ENCODE measurements at places on chromosomes 7 and 10. TPM values are rescaled to one million over a fixed set of nuclear protein-coding genes. Genes with fewer than 3 reads are reported as not detected.
A peak's percentile ranks its signal among the peaks of the same experiment; 100 is the strongest.

The SPDYE6 gene
- total RNA-seq: not detected

The AQP1 gene
- not detected for total RNA-seq

The MINPP1 gene
- total RNA-seq: 13.4 TPM

The MEPCE gene
- total RNA-seq: 51.0 TPM

The MINDY3 gene
- 19.2 TPM for total RNA-seq

DNA sequence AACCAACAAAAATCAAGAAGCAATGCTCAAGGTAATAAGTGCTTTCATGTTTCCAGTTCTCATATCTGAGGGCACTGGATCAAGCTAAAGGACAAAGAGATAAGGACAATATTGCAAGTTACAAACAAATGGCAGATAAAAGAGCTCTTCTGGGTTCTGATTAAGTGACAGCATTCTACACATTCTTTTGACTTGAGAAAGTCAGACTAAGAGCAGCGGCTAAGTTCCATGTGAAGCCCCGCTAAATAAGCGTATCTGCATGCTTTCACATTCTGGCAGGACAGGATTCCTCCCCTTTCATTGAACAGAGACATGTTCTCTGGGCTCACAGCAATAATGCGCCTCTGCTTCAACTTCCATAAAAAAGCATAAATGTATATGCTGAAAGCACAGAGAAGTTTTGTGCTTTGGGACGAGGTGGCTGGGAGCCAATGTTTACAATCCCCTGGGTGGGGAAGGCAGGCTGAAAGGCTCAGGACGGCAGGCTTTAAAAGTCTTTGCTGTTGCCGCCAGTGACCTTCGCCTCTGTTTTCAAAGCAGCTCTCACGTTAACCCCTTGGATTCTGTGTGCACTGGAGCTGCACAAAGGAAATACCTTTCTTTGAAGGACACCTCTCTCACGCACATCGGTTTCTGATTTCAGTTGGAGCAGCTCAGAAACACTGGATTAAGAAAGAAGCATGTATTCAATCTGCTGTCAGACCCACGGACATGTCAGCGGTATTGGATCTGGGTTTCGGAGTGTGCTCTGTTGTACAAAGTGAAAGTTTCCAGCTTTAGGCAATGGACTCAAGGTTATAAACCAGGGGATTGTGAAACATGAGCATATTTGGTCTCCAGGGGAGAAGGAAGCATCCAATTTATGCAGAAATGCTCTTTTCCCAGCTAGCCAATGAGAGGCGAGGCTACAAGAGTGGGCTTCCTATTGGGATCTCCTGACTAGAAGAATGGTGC is 105.4 kb upstream of the FAM133B start:
- H3K4me3 ChIP-seq: peak overlapping the region; percentile 60
- peaks cover 72% of the 10 kb centered on the region for H3K36me3 ChIP-seq
- H3K4me1 ChIP-seq: peaks cover 33% of the 10 kb centered on the region
- no peaks in the 10 kb centered on the region for H3K27me3 ChIP-seq
- peak overlapping the region; percentile 47 for H3K27ac ChIP-seq

DNA sequence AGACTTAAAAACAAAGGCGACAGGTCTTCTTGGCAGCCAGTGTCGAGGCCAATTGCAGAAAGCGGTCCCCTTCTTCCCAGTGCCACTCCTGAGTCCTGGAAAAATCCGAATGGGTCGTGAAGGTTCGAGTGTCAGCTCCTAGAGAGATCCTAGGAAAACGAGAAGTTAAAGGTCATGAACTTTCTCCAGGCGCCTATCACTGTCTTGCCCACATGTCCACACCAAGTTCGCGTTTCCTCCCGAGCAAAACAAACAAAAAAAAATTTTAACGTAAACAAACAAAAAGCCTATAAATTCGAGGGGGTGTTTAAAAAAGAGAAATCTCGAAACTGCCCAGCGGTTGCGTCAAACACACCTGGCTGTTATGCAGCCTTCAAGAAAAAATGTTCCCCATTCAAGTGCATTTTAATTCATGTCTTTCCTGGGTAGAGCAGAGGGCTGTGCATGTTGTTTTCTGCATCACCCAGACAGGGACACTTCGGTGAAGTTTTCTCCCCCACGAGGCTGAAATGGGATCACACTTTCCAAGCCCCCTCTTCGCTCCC is 1.5 kb downstream of the ARHGAP21 start:
- peaks cover 24% of the 10 kb centered on the region for H3K4me1 ChIP-seq
- H3K27ac ChIP-seq: peak overlapping the region; percentile 68
- no peak for DNase-seq
- H3K27me3 ChIP-seq: peaks cover 4% of the 10 kb centered on the region

DNA sequence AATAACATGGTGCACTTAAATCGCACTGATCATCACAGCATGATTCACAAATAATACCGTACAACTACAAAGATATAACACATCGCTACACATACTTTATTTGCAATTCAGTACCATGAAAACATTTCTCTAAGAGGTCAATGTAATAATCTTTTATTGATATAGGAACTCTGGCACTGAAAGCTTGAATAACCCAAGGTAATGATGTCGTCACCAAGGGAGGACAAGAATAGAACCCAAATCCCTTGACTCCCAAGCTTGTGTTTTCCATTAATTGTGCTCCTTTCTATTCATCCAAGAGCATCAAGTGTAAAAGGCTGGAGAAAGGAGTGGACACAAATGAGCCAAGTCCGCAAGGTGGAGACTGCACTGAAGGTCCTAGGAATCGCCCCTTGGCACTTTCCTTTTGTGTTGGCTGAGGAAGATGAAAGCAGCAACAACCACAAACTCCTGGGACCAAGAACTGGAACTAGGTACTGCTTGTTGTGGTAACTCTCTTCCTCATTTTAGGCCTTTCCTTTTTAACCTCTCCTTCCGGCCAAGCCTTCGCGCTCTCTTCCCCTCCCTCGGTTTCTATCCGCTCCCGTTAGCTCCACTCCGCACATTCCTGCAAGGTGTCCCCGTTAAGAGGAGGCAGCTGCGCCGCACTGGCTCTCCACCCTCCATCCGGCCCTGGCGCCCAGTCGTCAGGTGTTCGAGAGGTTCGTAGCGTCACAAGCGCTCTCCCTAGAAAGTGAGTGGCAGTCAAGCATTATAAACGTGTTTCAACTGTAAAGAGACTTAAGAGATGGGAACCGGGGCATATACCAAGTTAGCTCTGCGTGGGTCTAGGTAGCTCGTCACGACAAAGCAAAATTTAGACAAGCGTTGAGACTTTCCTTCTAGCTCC is 1.0 kb upstream of the CBLL1 start:
- H3K4me3 ChIP-seq: peak overlapping the region; percentile 94
- H3K36me3 ChIP-seq: peaks cover 15% of the 10 kb centered on the region
- peaks cover 4% of the 10 kb centered on the region for H3K27me3 ChIP-seq
- DNase-seq: no peak
- H3K27ac ChIP-seq: peak overlapping the region; percentile 100

DNA sequence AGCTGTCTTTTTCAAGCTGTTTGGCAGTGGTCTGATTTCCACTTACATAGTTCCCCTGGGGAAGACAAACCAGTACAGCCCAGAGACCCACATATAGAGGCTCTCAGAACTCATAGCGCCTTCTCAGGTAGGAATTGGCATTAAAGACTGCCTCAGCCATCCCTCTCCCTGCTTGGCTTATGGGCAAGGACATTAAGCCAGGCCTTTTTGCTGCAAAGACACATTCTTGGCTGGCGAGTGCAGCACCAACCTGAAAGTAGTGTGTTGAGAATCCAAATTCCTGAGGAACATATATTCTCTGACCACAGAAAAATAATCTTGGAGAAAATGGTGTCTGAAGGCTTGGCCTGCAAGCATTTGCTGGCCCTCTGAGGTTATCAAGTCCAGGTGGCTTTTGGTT is 39.2 kb upstream of the HPS1 start:
- H3K36me3 ChIP-seq: no peaks in the 10 kb centered on the region
- H3K27ac ChIP-seq: no peak overlapping the region
- H3K4me1 ChIP-seq: no peaks in the 10 kb centered on the region
- peaks cover 2% of the 10 kb centered on the region for H3K27me3 ChIP-seq
- DNase-seq: no peak

- H3K36me3 ChIP-seq: no peaks in the 10 kb centered on the region
- no peaks in the 10 kb centered on the region for H3K4me1 ChIP-seq
- no peak overlapping the region for H3K4me3 ChIP-seq
- no peak for DNase-seq
Measured at GRCh38 chr10:131354380-131354779, 42.9 kb upstream of the TCERG1L start.

GRCh38 chr10:75197066-75197465 is 13.5 kb upstream of the VDAC2 start:
- peaks cover 3% of the 10 kb centered on the region for H3K4me1 ChIP-seq
- DNase-seq: no peak
- H3K27me3 ChIP-seq: no peaks in the 10 kb centered on the region
- H3K4me3 ChIP-seq: no peak overlapping the region
- H3K36me3 ChIP-seq: peaks cover 6% of the 10 kb centered on the region
- H3K27ac ChIP-seq: no peak overlapping the region

DNA sequence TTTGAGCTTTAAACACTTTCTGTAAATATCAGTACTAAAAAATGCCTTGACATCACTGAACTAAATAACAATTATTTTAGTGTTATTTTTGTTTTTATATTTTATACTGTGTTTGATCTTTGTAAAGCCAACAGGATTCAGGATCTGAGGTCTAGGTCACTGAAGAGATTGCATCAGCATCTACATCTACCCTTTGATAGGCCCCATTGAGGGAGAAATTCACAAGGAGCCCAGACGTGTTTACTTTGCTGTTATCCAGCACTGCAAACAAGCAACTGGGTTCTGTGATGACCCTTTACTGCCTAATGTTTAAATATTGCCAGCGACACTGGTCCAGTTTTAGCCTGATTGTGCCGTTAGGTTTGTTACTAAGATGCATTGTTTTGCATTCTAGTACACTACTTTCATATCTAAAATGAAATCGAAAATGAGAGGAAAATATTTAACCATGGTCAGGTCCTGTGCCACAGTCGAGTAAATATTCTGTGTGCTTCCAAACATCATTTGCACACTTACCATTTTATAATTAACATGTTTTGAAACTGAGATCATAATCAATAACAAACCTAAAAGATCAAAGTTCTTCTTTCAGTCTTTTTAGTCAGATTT is 48.7 kb downstream of the SP8 start:
- H3K36me3 ChIP-seq: no peaks in the 10 kb centered on the region
- H3K4me3 ChIP-seq: no peak overlapping the region
- DNase-seq: no peak
- no peaks in the 10 kb centered on the region for H3K27me3 ChIP-seq

DNA sequence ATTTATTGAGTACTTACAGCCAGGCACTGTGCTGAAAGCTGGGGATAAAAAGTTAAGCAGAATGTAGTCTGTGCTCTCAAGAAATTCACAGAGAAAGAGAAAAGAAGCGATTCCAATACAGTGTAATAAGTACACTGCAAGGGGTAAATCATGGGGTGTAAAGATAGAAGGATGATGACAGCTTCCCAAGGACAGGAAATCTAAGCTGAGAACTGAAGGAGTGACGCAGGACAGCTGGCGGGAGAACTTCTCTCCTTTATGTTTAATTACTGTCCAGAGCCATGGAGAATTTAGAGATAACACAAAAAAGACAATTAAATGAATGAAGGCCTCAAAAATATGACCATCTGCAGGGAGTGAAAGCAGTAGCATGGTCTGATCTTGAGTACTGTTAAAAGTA is 34.8 kb downstream of the C7orf33 start:
- DNase-seq: no peak
- H3K36me3 ChIP-seq: no peaks in the 10 kb centered on the region
- no peak overlapping the region for H3K4me3 ChIP-seq
- no peak overlapping the region for H3K27ac ChIP-seq

- no peaks in the 10 kb centered on the region for H3K36me3 ChIP-seq
- no peak for DNase-seq
- no peak overlapping the region for H3K4me3 ChIP-seq
- H3K27me3 ChIP-seq: peaks cover 6% of the 10 kb centered on the region
- H3K27ac ChIP-seq: no peak overlapping the region
Measured at GRCh38 chr10:90222372-90222771, 521.0 kb downstream of the KIF20B start.

GRCh38 chr7:35251606-35252310 is 2.1 kb downstream of the TBX20 start:
- no peak overlapping the region for H3K4me3 ChIP-seq
- H3K4me1 ChIP-seq: peaks cover 11% of the 10 kb centered on the region
- no peak for DNase-seq
- H3K27ac ChIP-seq: no peak overlapping the region
- H3K27me3 ChIP-seq: peaks cover 87% of the 10 kb centered on the region
